ENCODE measurements at places on chromosomes 12 and 14. TPM values are rescaled to one million over a fixed set of nuclear protein-coding genes. Genes with fewer than 3 reads are reported as not detected.

Gene DDN
- 0.64 TPM for total RNA-seq

Gene MBIP
- total RNA-seq: 28.3 TPM

DNA sequence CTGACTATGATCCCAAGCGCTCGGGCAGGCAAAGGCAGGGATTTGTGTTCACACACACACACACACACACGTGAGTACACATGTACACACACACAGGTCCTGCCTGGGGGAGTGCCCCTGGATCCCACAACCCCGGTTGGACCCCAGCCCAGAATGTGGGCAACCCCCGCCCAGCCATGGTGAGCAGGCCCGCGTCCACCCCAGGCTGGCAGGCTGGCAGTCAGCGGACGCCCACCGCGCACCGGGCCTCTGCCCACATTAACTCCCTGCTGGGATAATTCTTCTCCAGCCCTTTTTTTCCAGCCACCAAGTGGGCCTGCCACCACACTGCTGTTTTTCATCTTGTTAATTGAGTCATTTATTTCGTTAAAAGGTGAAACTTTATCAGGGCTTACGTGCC, 256.2 kb downstream of the BCL11B start:
- no peak for DNase-seq

DNA sequence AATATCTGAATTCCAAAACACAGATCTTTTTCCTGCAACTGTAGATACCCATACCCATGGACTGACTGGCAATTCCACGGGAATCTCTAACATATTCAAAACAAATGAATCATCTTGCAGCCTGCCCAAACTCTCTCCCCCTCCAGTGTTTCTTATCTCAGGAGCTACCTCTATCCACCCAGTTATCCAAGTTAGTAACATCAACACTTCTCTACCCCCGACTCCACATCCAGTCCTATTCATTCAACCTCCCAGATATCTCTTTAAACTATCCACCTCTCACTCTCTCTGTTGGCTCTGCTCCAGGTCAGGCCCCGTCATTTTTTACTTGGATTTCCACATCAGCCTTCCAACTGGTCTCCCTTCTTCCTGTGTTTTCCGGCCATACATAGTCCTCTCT, 6.7 kb upstream of the KCNH5 start:
- DNase-seq: no peak

DNA sequence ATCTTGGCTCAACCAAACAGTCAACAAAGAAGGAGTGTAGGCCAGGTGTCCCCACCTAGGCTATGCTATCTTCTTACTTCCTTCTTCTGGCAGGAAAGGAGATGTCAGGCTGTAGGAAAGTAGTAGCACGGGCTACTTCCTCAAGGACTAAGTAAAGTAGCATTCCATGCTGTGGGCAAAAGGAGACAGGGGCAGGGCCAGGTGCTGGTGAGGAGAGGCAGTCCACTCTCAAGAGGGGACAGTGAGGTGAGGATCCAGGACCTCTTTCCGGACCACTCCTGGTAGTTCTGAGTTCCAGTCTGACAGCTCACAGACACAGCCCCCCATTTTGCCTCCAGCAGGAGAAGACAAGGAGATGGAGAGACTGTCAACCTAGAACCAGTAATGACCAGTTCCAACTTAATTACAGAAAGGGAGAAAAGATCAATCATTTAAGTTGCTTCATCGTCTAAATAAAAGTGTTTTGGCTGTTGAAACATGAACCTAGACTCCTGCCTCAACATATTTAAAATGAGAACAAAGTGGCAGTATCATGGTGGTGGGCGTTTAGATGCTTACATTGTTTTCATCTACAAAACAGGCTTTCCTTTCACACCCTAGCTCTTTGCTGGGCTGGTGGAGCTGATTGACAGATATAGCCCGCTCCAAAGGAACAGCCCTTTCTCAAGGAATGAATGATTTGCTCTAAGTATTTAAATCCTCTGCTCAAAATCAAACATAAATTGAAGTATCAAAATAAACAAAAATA, 5.1 kb upstream of the SSTR1 start:
- no peak for DNase-seq

DNA sequence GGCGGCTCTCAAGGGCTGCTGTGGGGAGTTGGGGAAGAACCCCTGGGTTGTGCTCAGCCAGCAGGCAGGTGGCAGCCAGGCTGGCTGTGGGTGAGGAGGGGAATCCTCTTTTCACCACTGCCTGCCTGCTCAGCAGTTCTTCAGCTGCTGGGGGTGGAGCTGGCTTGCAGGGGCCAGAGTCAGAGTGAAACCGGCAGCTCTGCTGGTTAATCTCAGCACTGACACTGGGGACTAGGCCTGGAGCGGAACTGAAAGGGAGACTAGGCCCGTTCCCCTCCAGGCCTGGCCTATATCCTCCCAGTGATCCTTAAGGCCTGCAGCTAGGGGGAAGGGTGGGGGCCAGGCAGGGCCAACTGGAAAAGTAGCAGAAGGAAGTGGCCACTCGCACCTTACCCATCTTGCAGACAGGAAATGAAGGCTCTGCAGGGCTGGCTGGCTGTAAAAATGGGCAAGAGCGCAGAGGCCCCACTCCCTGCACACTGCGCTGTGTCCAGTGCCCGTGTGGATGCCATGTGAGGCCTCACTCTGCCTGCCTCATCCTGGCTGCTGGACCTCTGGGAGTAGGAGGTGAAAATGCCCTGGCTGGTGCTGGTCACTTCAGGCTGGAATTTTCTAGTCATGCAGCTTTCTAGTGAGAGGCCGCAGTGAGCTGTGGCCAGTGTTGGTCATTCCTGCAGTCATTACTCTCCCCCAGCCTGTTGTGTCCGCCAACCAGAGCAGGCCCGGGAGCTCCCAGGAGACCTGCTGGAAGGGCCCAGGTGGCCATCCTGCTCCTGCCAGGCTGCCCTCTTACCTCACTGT, 39.4 kb downstream of the SH2B3 start:
- no peak for DNase-seq

DNA sequence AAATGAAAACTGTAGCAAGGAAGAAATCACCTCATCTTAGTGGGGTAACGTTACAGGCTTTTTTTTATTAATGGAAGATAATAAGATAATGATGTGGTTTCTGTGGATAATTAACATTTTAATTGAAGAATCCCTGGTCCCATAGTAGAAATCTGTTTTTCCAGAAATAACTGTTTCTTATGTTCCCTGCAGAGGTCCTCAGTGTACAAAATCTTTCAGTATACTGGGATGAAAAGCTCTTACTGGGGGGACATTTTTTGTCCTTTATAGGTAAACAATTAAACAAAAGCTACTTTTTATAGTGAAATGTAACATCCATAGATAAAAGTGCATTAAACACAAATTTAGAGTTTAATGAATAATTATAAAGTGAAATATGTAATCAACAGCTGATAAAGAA, 312.2 kb downstream of the ATXN7L3B start:
- no peak for DNase-seq

DNA sequence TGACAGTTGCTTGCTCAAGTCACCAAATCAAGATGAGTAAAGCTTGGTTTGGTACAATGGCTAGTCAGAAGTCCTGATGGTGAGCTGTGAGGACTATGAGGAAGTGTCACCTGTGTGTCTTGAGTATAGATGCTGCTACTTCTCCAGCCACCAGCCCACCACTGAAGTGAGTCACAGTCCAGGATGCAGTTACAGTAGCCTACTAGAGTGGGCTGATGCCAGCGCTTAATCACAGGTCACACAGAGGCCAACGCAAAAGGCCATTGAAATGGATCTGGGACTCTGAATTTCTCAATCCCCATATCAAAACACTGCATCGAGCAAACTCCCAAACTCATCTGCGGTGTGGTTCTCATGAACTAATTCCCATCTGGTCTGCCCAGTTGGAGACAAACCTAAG, 223.1 kb downstream of the ANO6 start:
- no peak for DNase-seq

GRCh38 chr14:91047174-91047753, 13.2 kb downstream of the RPS6KA5 start:
- no peak for DNase-seq

DNA sequence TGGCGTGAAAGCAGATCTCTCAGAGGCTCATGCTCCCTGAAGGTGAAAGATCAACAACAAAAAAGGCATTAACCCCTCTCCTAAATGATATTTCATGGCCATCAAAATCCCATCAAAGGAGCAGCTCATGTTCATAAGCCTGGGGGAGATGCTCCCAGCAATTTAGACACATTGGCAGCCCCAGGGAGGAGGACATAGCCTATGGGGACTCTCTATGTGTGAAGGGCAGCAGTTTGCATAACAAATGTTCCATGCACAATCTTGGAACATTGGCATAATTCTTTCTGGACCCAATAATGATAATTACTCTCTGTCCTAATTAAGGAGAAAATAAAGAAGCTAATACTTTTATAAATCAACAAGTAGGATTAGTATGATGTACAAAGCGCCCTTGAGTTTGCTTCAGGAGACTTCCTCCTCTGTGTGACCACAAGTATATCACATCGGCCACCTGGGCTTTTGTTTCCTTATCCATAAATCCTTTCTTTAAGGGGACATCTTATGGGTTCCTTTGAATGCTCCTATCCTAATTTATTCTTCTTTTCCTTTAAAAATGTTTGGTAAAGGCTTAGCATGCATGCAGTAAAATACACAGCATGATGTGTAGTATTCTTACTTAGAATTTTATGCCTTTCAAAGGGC, 161.9 kb upstream of the PLEKHG7 start:
- no peak for DNase-seq

- DNase-seq: no peak
Measured at GRCh38 chr14:26088275-26088674, 509.6 kb downstream of the NOVA1 start.

- no peak for DNase-seq
Measured at GRCh38 chr14:58780605-58781004, 142.8 kb downstream of the DACT1 start.
